Cardiac muscle cell (in vitro differentiated cells and primary cell): ENCODE measurements at places on chromosomes 11 and 22. TPM values are rescaled to one million over a fixed set of nuclear protein-coding genes. Genes with fewer than 3 reads are reported as not detected.

CCDC15 gene
- total RNA-seq, result 0.95 and 2.2 TPM in 2 replicates

OR51B5 gene
- 1.4 and 3.6 TPM in 2 replicates for total RNA-seq

- H3K4me3 ChIP-seq, result no peak overlapping the region
- H3K4me1 ChIP-seq, result peaks cover 6% of the 10 kb centered on the region
- H3K27me3 ChIP-seq, result no peaks in the 10 kb centered on the region
Measured at GRCh38 chr11:33682446-33682845, 18.2 kb downstream of the C11orf91 start.

DNA sequence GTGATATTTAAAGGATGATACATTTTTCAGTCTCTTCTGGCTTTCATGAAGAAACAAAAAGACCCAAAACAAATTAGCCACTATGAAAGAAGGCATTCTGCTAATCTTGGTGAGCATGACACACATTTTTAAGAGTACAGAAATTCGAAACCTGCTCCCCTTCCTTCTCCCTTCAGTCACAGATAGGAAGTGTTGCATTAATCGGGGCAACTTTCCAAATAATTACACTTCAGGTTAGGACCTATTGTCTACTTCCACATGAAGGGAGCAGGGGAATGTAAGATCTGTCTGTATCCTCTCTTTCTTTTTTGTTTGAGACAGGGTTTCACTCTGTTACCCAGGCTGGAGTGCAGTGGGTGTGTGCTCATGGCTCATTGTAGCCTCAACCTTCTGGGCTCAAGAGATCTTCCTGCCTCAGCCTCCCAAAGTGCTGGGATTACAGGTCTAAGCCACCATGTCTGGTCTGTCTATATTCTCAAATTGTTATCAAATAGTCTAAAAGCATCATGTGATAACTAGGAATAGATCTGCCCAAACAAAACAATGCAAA, 45.8 kb downstream of the NCAM1 start:
- H3K4me3 ChIP-seq, result no peak overlapping the region
- no peak for DNase-seq
- no peak overlapping the region for H3K27ac ChIP-seq
- H3K36me3 ChIP-seq, result no peaks in the 10 kb centered on the region
- no peaks in the 10 kb centered on the region for H3K27me3 ChIP-seq

DNA sequence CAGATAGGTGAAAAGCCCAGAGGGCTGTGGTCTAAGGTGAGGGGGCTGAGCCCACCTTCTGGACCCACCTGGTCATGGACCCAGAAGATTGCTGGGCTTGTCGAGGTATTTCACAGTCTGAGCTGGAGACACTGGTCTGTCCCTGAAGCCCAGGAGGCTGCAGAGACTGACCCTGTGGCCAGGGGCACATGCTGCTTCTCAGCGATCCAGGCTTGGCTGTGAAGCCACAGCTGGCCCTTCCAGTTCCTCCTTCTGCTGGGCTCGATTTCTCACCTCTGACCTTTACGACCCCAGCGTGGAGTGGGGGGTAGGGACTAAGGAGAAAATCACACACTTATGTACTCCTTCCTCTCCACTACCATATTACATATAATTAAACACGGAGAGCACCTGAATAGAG, 88.5 kb downstream of the NECTIN1 start:
- no peak overlapping the region for H3K27ac ChIP-seq
- no peak for DNase-seq
- no peaks in the 10 kb centered on the region for H3K27me3 ChIP-seq

DNA sequence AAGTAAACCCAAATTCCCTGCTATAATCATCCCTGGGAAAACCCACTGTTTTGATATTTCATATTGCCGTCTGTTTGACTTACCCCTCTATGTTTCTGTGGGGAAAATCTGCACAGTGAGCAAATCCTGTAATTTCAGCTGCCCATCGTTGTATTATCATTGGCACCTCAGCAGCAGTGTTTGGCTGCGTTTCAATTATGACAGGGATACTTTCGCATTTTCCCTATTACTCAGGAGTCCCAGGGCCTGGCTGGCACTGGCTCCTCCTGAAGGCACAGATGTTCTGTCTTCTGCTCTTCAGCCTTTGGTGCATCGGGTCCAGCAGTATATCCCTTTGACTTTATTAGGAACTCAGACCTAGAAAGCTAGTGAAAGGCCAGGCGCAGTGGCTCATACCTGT, 12.2 kb upstream of the MMP12 start:
- H3K27me3 ChIP-seq, result no peaks in the 10 kb centered on the region
- H3K4me3 ChIP-seq, result no peak overlapping the region
- no peaks in the 10 kb centered on the region for H3K4me1 ChIP-seq
- no peak overlapping the region for H3K27ac ChIP-seq

DNA sequence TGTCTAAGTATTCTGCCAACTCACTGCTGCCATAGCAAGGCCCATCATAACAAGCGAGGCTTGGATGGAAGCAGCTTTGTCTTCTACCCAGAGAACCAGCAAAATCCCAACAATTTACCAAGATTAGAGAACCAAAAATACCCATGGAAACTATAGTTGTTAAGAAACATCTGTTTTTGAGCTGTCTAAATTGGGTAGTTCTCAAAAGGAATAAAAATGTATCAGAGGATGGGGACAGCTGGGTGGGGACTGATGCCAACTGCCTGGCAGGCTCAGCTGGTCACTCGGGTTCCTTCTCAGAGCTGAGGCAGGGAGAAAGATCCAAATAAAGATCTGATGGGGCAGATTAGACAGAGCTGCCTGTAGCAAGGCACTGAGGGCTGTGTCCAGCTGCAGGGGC, 85.9 kb upstream of the GRK3 start:
- no peak overlapping the region for H3K27ac ChIP-seq
- DNase-seq, result no peak

DNA sequence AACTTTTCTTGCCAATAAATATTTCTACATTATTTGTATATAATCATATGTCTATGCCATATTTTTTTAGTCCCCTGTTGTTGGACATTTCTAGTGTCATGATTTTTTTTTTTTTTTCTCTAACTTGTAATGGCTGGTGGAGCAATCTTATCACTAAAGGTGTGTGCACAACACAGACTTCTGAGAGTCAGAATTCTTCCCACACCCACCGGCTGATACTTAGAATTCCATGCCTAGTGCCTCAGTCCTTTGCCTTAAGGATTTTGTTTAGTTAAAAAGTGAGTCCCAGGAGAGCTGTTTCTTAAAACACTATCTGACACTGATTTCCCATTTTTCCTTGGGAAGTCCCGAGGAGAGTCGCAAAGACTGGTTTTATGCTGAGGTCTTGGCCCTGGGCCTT, 87.7 kb upstream of the BARX2 start:
- peak; percentile 23 for DNase-seq
- no peaks in the 10 kb centered on the region for H3K36me3 ChIP-seq
- no peaks in the 10 kb centered on the region for H3K27me3 ChIP-seq

- H3K27ac ChIP-seq, result no peak overlapping the region
- DNase-seq, result peak; percentile 52
- no peaks in the 10 kb centered on the region for H3K36me3 ChIP-seq
- no peak overlapping the region for H3K4me3 ChIP-seq
- H3K27me3 ChIP-seq, result no peaks in the 10 kb centered on the region
- no peaks in the 10 kb centered on the region for H3K4me1 ChIP-seq
Measured at GRCh38 chr11:95241681-95242081, 10.7 kb upstream of the SESN3 start.

GRCh38 chr11:113497066-113497910, 22.1 kb upstream of the DRD2 start:
- no peak overlapping the region for H3K4me3 ChIP-seq
- H3K36me3 ChIP-seq, result no peaks in the 10 kb centered on the region
- H3K4me1 ChIP-seq, result no peaks in the 10 kb centered on the region
